Hepatocyte (in vitro differentiated cells): ENCODE measurements at places on chromosomes 1 and 21. TPM values are rescaled to one million over a fixed set of nuclear protein-coding genes. Genes with fewer than 3 reads are reported as not detected.

Gene DMBX1
- not detected in 2 replicates for total RNA-seq

Gene CLCA4
- 0.07 TPM in 1 of 2 replicates, not detected in the other for total RNA-seq

Gene LCK
- total RNA-seq, result 0.40 and 0.68 TPM in 2 replicates

Gene OR6N1
- total RNA-seq, result not detected in 2 replicates

Gene ACBD3
- total RNA-seq, result 60.3 and 66.8 TPM in 2 replicates

Gene LRRC39
- total RNA-seq, result 0.68 and 1.2 TPM in 2 replicates

Gene TMEM53
- total RNA-seq, result 6.9 and 11.7 TPM in 2 replicates

GRCh38 chr1:51242546-51242945, 6.5 kb downstream of the RNF11 start:
- peaks cover 22% of the 10 kb centered on the region for H3K4me1 ChIP-seq
- no peak overlapping the region for H3K27ac ChIP-seq
- H3K4me3 ChIP-seq, result no peak overlapping the region
- no peaks in the 10 kb centered on the region for H3K36me3 ChIP-seq

DNA sequence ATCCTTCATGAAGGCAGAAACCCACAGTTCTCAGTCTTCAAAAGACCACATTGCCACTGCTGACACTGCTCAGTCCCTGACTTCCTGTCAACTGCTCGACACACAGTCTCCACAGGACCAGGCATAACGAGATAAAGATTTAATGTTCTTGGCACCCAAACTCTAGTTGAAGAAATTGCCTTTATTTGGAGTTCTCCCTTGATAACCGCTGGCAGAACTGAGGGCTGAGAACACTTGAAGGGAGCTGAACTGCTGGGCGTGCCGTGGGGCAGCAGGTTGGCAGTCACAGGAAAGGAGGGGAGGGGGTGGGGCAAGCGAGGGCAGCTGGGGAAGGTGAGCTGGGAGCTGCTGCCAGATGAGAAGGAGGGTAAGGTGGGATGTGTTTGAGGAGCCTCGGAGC, 15.9 kb downstream of the HENMT1 start:
- H3K27ac ChIP-seq, result no peak overlapping the region
- no peaks in the 10 kb centered on the region for H3K4me1 ChIP-seq
- H3K36me3 ChIP-seq, result no peaks in the 10 kb centered on the region

DNA sequence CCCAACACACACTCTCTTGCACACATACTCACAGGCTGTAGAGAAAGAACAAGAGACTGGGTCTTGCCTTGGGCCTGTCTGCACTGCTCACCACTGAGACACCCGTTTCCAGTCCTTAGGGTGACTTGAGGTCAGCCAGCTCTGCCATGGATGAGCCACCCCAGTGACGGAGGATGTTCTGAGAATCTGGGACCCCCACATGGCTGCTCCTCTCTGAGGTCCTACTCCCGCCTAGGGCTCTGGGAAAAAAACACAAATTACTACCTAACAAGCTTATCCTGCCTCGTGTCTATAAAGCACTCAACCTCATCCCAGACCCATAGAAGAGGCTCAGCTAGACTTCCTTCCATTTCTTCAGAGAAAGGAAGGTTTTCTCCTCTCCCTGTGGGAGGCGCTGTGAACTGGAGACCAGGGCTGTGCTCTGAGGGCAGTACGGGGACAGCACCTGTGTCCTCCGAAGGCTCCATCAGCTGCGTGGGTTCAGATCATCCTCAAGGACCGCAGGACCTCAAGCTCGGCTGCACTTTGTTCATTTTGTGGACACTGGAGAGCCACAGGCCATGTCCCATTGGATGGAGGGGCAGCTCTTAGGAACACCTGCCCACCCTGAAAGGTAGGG, 4.3 kb upstream of the CLEC20A start:
- H3K4me3 ChIP-seq, result no peak overlapping the region
- no peak overlapping the region for H3K27ac ChIP-seq
- H3K4me1 ChIP-seq, result no peaks in the 10 kb centered on the region
- H3K27me3 ChIP-seq, result no peaks in the 10 kb centered on the region

DNA sequence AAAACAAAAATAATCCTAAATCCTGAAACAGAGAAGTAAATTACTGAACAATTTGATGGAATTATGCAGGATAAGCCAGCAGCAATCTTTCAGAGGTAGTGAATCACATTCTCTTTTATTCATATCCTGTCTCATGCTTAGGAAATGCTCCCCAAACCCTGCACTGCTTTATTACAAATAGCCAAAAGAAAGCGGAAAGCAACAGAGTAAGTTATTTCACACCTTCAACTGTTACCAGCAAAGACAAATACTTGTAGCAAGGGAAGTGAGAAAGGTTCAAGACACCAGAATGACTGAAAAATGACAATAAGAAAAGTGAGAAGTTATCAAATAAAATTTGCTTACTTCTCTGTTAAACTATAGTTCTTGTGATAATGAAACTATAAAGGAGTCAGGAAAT, 6.2 kb downstream of the ZRANB2 start:
- H3K36me3 ChIP-seq, result peaks cover 16% of the 10 kb centered on the region
- no peak overlapping the region for H3K4me3 ChIP-seq
- no peaks in the 10 kb centered on the region for H3K27me3 ChIP-seq
- peaks cover 10% of the 10 kb centered on the region for H3K4me1 ChIP-seq
- DNase-seq, result no peak
- H3K27ac ChIP-seq, result no peak overlapping the region

DNA sequence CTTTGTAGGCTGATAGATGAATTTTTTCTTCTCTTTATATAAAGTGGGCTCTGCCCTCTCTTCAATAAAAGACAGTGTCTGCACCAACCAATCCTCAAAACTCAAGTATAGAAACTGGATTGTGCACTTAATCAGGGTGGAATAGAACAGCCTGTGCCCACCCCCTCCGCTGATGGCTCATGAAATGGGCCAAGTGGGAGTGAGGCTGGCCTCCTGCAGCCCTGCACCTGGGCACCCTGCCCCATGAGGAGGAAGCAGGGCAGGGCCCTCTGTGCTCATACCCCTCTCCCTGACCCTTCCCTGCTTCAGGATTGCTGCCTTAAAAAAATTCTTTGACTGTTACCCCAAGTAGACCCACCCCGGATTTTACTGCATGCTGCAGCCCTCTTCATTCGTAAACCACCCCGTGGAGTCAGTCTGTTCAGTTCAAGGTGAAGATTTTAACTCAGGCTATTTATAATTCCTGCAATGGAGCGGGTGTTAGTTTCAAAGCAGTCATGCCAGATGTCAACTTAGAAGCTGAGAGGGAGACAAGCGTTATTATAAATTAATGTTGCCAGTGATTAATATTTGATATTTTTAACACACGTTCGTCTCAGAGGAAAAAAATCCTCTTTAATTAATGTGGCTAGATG, 15.8 kb downstream of the PROK1 start:
- no peaks in the 10 kb centered on the region for H3K36me3 ChIP-seq
- H3K4me1 ChIP-seq, result peaks cover 34% of the 10 kb centered on the region
- no peaks in the 10 kb centered on the region for H3K27me3 ChIP-seq
- DNase-seq, result no peak
- H3K4me3 ChIP-seq, result no peak overlapping the region

DNA sequence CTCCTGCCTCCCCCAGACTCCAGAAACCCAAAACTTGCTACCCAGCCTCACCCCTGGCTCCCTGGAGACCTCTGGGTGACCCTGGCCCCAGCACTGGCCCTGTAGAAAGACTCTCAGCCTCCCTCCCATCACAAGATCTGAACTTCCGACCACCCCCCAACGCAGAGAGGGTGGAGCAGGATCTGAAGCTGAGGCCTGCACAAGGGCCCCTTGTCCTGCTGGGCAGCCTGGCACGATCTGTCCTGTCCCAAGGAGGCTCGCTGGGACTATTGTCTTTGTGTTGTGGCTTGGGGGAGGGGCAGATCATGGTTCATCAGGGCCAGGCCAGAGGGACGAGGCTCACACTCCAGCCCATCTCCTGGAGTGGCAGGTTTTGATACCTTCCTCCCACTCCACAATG, 20.0 kb downstream of the PHLDA3 start:
- H3K27ac ChIP-seq, result no peak overlapping the region
- H3K27me3 ChIP-seq, result no peaks in the 10 kb centered on the region
- H3K4me1 ChIP-seq, result peaks cover 13% of the 10 kb centered on the region
- H3K36me3 ChIP-seq, result no peaks in the 10 kb centered on the region
- DNase-seq, result no peak
- H3K4me3 ChIP-seq, result no peak overlapping the region

- no peaks in the 10 kb centered on the region for H3K36me3 ChIP-seq
- DNase-seq, result peak; percentile 13
- peaks cover 53% of the 10 kb centered on the region for H3K4me1 ChIP-seq
- H3K27me3 ChIP-seq, result no peaks in the 10 kb centered on the region
- peak overlapping the region; percentile 95 for H3K27ac ChIP-seq
- peak overlapping the region; percentile 61 for H3K4me3 ChIP-seq
Measured at GRCh38 chr1:25874635-25875153, 814 bp downstream of the PAQR7 start.
